SK-N-MC (cell line): ENCODE measurements at places on chromosomes 12 and 14.

- peak; percentile 22 for DNase-seq
These were observed 20.4 kb upstream of the ATP5MC2 start for GRCh38 chr12:53696285-53696654.

DNA sequence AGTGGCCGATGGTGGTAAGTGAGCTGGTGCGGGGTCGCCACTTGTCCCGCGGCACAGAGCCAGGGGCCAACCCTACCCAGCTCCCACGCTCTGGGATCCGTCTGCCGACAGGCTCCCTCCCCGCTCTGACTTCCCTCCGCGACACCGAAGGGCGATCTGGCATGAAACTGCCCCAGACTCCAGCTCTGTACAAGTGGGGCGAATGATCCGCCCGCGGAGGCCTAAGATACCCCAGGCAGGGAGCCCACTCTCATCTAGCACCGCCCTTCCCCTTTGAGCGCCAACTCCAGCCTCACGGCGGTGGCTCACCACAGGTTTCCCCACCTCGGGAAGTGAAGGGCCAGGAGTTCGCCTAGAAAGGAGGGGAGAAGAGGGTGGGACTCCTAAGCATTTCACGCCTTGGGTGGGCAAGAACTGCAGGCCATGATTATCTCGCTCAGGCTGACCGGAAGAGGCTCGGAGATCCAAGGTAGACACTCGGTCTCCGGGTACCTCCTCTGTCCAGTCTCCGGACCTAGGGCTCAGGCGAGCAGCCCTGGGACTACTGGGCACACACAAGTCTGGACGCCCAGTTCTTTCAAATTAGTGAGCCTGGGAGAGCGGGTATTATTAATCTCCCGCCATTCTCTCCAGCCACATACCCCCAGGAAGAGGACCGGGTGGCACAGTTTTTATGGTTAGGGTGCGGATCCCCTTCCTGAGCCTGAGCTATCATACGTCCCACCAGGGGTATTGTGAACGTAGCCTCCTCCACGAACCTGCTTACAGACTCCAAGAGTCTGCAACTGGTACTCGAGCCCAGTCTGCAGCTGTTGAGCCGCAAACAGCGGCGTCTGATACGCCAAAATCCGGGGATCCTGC is 849 bp downstream of the WNT1 start:
- no peak for DNase-seq

GRCh38 chr12:33313476-33313875 is 126.1 kb downstream of the SYT10 start:
- DNase-seq = no peak

DNA sequence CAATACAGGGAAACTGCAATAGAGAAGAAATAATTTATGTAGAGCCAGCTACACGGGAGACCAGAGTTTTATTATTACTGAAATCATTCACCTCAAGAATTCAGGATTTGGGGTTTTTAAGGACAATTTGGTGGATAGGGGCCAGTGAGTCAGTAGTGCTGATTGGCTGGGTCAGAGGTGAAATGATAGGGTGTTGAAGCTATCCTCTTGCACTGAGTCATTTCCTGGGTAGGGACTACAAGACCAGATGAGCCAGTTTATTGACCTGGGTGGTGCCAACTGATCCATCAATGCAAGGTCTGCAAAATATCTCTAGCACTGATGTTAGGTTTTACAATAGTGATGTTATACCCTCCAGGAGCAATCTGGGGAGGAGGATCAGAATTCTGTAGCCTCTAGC is 486.3 kb downstream of the LRIG3 start:
- DNase-seq = no peak

GRCh38 chr12:86249851-86250250 is 6.3 kb downstream of the MGAT4C start:
- no peak for DNase-seq

- no peak for DNase-seq
These were observed 110.6 kb downstream of the PRMT8 start for GRCh38 chr12:3601461-3602150.

GRCh38 chr12:47609806-47610205 is 96.0 kb downstream of the RPAP3 start:
- no peak for DNase-seq

GRCh38 chr12:68932128-68932960 is 627 bp downstream of the CPM start:
- no peak for DNase-seq

DNA sequence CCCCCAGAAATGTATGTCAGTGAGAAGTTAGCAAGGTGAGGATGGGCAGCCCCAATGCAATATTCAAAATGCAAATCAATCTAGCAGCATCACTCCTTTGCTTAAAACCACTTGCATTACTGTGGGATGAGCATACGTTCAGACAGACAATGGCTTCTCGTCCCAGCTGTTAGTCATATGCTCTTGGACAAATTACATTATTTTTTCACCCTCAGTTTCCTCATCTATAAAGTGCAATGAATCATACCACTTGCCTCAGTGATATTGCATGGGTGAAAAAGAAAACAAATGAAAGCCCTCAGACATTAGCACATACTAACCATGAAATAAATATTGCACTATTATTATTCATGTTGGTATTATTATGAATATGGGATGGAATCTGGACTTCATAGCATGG is 132.3 kb downstream of the C12orf75 start:
- DNase-seq = no peak

- DNase-seq = no peak
These were observed 36.6 kb upstream of the AMN start for GRCh38 chr14:102885737-102886447.

GRCh38 chr14:45249856-45250575 is 3.0 kb downstream of the MIS18BP1 start:
- DNase-seq = no peak

GRCh38 chr12:28223025-28223554 is 32.8 kb downstream of the CCDC91 start:
- no peak for DNase-seq

- DNase-seq = no peak
These were observed 49.7 kb downstream of the JAG2 start for GRCh38 chr14:105118646-105119407.

DNA sequence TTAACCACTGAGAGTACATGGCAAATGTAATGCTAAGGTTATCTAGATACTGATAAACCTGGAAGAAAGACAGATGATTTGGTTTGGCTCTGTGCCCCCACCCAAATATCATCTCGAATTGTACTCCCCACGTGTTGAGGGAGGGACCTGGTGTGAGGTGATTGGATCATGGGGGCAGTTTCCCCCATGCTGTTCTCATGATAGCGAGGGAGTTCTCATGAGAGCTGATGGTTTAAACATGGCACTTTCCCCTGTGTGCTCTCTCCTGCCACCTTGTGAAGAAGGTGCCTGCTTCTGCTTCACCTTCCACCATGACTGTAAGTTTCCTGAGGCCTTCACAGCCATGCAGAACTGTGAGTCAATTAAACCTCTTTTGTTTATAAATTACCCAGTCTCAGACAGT is 14.2 kb downstream of the NOXRED1 start:
- DNase-seq = no peak

DNA sequence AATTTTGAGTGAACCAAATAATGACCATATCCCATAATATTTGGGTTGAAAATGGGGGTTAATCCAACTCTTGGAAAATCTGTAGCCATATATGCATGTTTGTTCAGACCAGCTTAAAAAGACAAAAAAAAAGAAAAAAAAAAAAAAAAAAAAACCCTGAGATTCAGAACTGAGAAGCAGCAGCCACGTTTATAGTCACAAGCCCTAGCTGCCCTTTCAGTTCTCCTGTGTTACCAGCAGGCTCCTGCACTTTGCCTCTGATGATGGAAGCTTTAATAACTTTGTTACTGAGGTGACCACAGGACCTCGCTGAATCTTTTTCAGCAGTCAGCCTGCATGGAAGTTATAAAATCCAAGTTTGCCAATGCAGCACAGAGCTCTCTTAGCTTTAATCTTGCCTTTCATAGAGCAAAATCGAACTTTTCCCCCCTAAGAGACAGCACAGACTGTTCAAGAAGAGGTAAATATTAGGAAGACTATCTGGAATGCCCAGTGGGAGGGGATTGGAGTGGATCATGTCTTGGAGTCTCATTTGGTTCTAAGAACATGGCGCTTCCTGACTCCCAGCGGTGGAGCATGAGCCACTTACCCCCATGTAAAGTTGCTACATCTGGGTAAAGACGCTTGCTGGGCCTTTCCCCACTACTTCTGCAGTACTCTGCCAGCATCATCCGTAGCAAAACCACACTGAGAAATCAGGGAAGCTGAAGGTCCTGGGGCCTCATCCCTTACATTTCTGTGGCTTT is 20.6 kb downstream of the GNG2 start:
- no peak for DNase-seq

DNA sequence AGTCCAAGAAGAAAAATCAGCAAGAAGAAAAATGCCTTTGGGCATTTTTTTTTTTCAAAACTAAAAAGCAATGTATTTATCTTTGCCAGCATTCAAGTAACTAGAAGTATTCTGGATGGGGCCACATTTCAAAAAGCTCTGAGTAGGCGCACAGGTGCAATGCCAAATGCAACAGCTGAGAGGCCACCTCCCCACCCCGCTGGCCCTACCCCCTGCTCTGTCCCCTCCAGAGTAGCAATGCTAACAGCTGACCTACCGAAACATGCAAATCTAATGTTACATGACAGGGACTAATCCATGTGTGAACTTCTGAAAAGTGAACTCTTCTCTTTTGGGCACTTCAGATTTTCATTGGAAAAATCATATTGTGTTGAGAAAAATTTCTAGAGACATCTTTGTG is 153.7 kb upstream of the SLC38A2 start:
- no peak for DNase-seq

DNA sequence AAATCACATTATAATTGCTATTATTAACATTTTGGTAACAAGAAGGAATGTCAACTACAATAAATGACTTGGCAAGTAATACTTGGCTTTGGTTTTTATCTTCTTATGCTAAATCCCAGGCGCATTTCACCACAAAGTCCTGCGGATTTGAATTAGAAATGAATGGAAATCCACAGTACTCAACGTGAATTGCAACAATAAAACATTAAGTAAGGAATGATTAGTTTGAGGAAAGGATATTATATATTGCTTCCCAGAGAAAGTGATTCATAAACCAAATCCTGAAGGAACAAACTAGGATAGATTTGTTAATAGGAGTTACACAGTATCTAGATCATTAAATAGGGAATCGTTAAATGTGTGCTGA is 1089.7 kb downstream of the TRHDE start:
- DNase-seq = no peak

- no peak for DNase-seq
These were observed 167.3 kb downstream of the DACT1 start for GRCh38 chr14:58805057-58805456.

DNA sequence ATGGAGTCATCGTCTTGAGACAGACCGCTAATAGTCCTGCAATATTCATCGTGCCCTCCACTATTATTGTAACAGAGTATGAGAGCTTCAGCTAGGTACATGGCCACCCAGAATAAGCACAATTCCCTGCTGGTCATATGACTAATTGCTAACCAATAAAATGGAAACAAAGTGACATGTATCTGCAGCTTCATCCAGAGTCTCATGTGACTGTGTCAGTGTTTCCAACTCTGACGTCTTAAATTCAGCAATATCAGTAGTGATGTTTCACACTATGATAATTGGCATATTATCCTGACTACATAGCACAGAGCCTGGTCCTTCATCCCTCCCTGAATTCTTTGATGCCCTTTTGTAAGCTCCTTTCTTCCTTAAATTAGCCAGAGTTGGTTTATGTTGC is 167.4 kb downstream of the RPS29 start:
- no peak for DNase-seq

GRCh38 chr14:68815298-68816182 is 22.7 kb upstream of the ZFP36L1 start:
- DNase-seq = no peak

DNA sequence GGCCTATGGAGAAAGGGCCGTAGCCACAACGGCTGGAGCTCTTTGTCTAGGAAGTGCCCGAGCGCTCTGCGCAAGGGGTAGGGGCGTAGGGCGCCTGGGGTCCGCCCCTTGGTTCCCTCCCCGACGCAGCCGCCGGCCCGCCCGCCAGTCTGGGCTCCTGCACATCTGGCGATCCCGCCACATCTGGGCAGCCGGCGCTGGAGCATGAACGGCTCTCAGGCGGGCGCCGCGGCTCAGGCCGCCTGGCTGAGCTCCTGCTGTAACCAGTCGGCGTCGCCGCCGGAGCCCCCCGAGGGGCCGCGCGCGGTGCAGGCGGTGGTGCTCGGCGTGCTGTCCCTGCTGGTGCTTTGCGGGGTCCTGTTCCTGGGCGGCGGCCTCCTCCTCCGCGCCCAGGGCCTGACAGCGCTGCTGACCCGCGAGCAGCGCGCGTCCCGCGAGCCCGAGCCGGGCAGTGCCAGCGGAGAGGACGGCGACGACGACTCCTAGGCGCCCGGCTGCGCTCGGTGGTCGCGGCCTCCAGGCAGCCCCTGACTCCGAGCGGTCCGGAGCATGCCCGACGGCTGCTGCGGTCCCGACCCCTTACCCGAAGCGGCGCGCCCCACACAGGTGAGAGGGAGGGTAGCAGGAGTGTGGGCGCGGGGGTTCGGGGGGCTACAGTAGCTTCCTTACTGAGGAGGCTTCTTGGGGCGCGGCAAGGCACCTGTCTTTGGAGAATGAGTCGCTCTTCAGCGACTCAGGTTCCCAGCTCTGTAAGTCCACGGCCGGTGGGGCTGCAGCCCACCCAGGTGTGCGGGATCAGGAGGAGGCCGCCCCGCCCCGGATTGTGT is at the start of gene SMIM41:
TSS of gene SMIM41 (plus strand) at position 129 of the 827 bp plus-strand sequence. CDS start at position 205, 76 bp downstream.
- no peak for DNase-seq

DNA sequence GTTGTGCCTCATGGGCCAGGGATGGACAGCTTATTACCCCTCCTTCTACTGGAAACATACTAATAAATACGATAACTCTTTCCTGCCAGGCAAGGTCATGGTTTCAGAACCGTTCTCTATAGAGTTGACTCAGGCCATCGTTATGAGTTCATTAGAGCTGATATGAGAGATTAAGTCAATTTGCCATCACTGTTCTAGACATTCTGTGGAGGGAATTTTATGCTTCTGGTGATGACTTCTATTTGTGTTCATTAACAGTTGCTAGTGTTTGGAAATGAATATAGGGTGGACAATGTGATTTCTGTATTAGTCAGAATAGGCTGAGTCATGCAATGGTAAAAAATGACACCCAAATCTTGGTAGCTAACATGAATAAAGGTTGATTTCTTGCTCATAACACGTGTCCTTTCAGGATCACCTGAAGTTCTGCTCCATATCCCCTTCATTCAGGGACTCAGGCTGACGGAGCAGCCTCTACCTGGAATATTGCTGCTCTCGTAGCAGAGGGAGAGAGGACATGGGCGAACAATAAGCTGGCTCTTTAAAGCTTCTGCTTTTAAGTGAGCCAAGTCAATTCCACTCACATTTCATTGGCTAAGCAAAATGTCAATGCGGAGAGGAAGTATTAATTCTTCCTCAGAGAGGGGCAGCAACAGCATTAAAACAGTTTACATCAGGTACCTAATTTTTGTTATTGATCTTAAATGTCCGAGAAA is 18.5 kb upstream of the TBPL2 start:
- DNase-seq = no peak
